ENCODE measurements at places on chromosomes 13 and 19. TPM values are rescaled to one million over a fixed set of nuclear protein-coding genes. Genes with fewer than 3 reads are reported as not detected.
A peak's percentile ranks its signal among the peaks of the same experiment; 100 is the strongest.

DNA sequence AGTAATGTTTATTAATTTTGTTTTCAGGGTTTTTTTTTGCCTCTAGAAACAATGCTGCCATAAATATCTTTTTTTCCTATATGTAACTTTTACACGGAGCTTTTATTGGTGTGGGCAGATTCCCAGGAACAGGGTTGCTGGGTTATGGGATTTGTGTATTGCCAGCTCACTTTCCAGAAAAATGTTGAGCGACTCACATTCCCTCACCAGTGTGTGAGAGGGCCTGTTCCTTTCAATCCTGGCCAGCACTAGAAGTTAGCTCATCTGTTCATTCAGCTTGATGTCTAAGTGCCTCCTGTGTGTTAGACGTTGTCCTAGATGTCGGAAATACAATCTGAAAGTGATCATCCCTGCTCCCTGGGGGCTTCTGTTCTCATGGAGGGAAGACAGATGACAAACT is 2.6 kb downstream of the ZNF71 start:
- H3K27me3 ChIP-seq, result no peaks in the 10 kb centered on the region
- peaks cover 1% of the 10 kb centered on the region for H3K36me3 ChIP-seq
- H3K4me3 ChIP-seq, result no peak overlapping the region
- DNase-seq, result no peak

- no peaks in the 10 kb centered on the region for H3K27me3 ChIP-seq
- peak overlapping the region; percentile 61 for H3K27ac ChIP-seq
- no peaks in the 10 kb centered on the region for H3K36me3 ChIP-seq
- DNase-seq, result no peak
- H3K4me1 ChIP-seq, result peaks cover 21% of the 10 kb centered on the region
These were observed 65.0 kb downstream of the TBC1D4 start for GRCh38 chr13:75417012-75417384.

The KANK2 gene
- 67.8 TPM for total RNA-seq

The CTXN1 gene
- 0.08 TPM for total RNA-seq

GRCh38 chr13:75760131-75761021 is 124.2 kb downstream of the LMO7 start:
- peaks cover 4% of the 10 kb centered on the region for H3K4me1 ChIP-seq
- peak overlapping the region; percentile 59 for H3K4me3 ChIP-seq
- DNase-seq, result peak; percentile 54
- H3K36me3 ChIP-seq, result no peaks in the 10 kb centered on the region

- DNase-seq, result no peak
- no peaks in the 10 kb centered on the region for H3K27me3 ChIP-seq
- no peak overlapping the region for H3K4me3 ChIP-seq
- H3K36me3 ChIP-seq, result no peaks in the 10 kb centered on the region
- no peak overlapping the region for H3K27ac ChIP-seq
These were observed 154.5 kb upstream of the SOX1 start for GRCh38 chr13:111912453-111912866.

GRCh38 chr19:17357724-17358123 is 19.4 kb downstream of the PLVAP start:
- no peak for DNase-seq
- H3K36me3 ChIP-seq, result no peaks in the 10 kb centered on the region
- no peaks in the 10 kb centered on the region for H3K4me1 ChIP-seq
- H3K27me3 ChIP-seq, result no peaks in the 10 kb centered on the region
